Smooth muscle cell of the coronary artery (primary cell): ENCODE measurements at places on chromosomes 13 and 19. TPM values are rescaled to one million over a fixed set of nuclear protein-coding genes. Genes with fewer than 3 reads are reported as not detected.

The PLPPR3 gene
- 0.15 and 1.2 TPM in 2 replicates for total RNA-seq

The C1QTNF9 gene
- not detected in 2 replicates for total RNA-seq

The TYROBP gene
- total RNA-seq = not detected in 2 replicates

The C19orf81 gene
- total RNA-seq = not detected in 2 replicates

The DAND5 gene
- 0.08 TPM in 1 of 2 replicates, not detected in the other for total RNA-seq

The C19orf38 gene
- total RNA-seq = 0.12 and 0.15 TPM in 2 replicates

The ZNF442 gene
- 4.0 and 4.8 TPM in 2 replicates for total RNA-seq

The OR10H1 gene
- not detected in 2 replicates for total RNA-seq

The OR2Z1 gene
- total RNA-seq = not detected in 2 replicates

The MEF2B gene
- total RNA-seq = not detected in 2 replicates

The SLAIN1 gene
- total RNA-seq = 0.30 TPM in 1 of 2 replicates, not detected in the other

The DIRAS1 gene
- 1.2 and 18.4 TPM in 2 replicates for total RNA-seq

The ZNF180 gene
- 5.3 and 6.2 TPM in 2 replicates for total RNA-seq

The SSC5D gene
- 0.68 and 5.7 TPM in 2 replicates for total RNA-seq

The NANOS3 gene
- total RNA-seq = 0.45 TPM in 1 of 2 replicates, not detected in the other

The EPSTI1 gene
- total RNA-seq = 1.1 and 3.5 TPM in 2 replicates

The GPC6 gene
- 32.8 and 125 TPM in 2 replicates for total RNA-seq

The OR7G1 gene
- not detected in 2 replicates for total RNA-seq

The AP2A1 gene
- 82.6 and 113 TPM in 2 replicates for total RNA-seq

The FSD1 gene
- 4.9 and 6.8 TPM in 2 replicates for total RNA-seq

The FFAR3 gene
- not detected in 2 replicates for total RNA-seq

The IGFL2 gene
- total RNA-seq = not detected in 2 replicates

The ZNF66 gene
- 0.82 and 1.3 TPM in 2 replicates for total RNA-seq

The FAM124A gene
- total RNA-seq = 0.30 and 0.59 TPM in 2 replicates

The TEX26 gene
- not detected in 2 replicates for total RNA-seq

The WIZ gene
- total RNA-seq = 1.8 and 4.6 TPM in 2 replicates

The PTH2 gene
- not detected in 2 replicates for total RNA-seq

The SULT2A1 gene
- total RNA-seq = not detected in 2 replicates
